ENCODE measurements at places on chromosomes 6 and 20.

DNA sequence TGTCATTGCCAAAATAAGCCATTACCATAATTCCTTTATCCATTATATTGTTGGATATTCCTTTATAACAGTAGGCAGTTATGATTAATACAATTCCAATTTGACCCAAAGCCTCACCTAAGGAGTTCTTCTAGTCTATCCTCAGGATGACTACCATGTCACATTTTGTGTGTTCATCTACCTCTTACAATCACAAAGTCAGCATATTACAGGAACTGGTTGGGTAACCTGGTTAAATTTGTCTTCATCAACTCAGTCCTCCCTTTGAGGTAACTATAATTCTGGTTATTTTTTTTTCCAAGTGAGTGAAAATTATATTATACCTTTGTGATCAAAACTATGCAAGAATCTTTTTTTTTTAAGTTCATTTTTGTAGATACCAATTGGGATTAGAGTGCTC is 540.5 kb downstream of the BTBD3 start:
- DNase-seq = no peak

DNA sequence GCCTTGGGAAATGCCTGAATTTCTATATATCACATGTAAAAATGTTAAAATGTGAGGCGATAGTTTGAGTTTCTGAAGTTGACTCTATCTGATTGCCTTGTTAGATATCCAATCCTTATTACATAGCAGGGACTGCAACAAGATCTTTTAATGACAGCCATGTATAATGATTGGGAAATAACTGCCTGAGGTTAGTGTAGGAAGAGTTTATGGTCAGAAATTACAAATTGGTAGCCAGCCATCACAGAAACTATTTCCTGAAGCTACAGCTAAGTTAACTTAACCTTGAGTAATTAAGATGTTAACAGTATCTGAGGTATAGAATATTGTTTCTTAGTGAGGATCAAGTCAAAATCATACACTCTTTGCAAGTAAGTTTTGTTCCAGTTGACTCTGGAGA is 41.0 kb downstream of the AKIRIN2 start:
- DNase-seq = no peak

DNA sequence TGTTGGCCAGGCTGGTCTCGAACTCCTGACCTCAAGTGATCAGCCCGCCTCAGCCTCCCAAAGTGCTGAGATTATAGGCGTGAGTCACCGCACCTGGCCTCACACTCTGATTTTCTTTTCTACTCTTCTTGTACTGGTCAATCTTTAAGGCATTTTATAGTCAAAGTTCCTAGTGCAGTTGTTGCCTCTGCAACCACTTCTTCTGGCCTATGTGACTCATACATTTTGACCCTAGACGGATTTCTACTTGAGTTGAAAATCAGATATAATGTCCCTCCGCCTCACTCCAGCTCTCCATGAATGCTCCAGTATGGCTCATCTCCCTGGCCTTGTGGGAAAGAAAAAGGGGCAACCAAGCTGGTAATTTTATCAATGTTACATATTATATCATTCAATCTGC is 42.4 kb downstream of the TNFRSF21 start:
- no peak for DNase-seq

- peak; percentile 91 for DNase-seq
These were observed 1.7 kb upstream of the TREM1 start for GRCh38 chr6:41288030-41288753.

DNA sequence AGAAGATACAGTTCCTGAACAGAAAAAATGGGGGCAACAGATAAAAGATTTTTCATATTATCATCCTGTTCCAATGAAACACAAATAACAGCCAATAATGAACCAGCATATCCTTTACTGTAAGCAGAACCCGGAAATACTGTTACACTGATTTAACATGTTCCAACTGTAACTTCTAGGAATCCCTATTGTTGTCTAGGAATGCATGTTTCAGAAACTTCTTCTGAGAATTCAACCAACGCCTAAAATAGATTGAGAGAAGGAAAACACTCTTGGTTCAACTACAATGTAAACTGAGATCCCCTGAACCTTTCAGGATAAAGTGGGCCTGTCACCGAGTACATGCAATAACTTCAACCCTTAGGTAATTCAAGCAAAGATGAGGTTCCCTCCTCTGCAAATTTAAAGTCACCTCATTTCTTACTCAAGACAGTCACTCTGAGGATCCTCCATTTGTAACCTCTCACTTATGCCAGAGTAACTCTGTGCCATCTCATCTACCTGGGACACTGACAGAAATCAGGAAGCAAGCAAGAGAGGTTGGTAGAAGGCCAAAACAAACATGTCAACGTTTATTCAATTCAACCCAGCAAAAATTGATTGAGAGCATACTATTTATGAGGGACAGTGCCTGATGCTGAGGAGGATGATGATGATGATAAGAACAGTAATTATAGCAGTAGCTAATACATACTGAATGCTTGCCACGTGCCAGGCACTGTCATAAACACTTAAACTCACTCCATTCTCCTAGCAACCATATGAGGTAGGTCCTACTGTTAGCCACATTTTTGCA is 14.1 kb downstream of the UBE3D start:
- DNase-seq = peak; percentile 34

GRCh38 chr20:63357921-63358905 is 2.9 kb downstream of the CHRNA4 start:
- DNase-seq = peak; percentile 95

- DNase-seq = no peak
These were observed 196.5 kb downstream of the ARHGAP18 start for GRCh38 chr6:129513471-129513870.

DNA sequence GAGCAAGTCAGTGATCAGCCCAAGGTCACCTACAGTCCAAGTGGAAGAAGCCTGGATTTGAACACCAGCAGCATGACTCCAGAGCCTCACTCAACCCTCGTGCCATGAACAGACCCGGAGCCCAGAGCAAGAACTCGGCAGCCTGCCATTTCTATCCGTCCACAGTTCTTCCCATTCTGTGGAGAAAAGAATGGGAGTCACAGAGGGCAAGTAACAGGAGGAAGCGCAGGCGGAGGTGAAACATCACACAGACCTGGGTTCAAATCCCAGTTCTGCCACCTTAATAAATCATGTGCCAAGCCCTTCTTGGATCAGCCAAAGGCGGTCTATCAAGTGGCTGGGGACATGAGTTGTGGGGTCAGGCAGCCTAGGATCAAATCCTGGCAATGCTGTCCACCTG is 4.3 kb downstream of the PREX1 start:
- no peak for DNase-seq

- no peak for DNase-seq
These were observed 47.2 kb downstream of the NOL4L start for GRCh38 chr20:32537657-32538525.

- no peak for DNase-seq
These were observed 36.4 kb upstream of the ENPP5 start for GRCh38 chr6:46207174-46207573.

- no peak for DNase-seq
These were observed 110.0 kb downstream of the GPX5 start for GRCh38 chr6:28635547-28636158.

GRCh38 chr20:48703511-48704219 is 124.1 kb downstream of the PREX1 start:
- no peak for DNase-seq

GRCh38 chr20:46807998-46808397 is 86.6 kb upstream of the EYA2 start:
- DNase-seq = no peak

- DNase-seq = peak; percentile 91
These were observed 179.3 kb downstream of the MTHFD1L start for GRCh38 chr6:151044465-151045441.

GRCh38 chr6:41697861-41698781 is 37.3 kb downstream of the TFEB start:
- DNase-seq = no peak

DNA sequence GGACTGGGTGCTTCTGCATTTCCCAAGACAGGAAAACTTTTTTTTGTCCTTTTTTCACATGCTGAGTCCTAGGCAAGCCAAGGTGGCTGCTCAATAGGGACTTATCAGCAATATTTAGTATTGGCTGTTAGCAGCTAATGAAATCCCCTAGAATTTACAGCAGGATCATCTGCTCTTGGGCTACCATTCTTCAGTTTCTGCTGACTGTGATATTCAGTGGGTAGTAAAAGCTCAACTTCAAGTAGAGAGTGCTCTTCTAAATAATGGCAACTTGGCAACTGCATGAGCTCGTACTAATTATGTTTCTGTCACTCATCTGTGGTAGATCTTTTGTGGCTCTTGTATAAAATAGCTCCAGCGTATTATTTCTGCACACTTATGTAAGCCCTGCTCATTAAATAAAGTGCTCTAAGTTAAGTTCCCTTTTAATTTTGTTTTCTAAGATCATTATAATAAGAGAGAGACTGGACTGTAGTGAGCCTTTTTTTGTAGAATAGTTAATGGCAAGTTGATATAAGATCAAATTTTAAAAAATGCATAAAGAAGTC is 110.3 kb downstream of the SLC35F1 start:
- no peak for DNase-seq

GRCh38 chr20:62644044-62644795 is 1.9 kb downstream of the SLCO4A1 start:
- no peak for DNase-seq

DNA sequence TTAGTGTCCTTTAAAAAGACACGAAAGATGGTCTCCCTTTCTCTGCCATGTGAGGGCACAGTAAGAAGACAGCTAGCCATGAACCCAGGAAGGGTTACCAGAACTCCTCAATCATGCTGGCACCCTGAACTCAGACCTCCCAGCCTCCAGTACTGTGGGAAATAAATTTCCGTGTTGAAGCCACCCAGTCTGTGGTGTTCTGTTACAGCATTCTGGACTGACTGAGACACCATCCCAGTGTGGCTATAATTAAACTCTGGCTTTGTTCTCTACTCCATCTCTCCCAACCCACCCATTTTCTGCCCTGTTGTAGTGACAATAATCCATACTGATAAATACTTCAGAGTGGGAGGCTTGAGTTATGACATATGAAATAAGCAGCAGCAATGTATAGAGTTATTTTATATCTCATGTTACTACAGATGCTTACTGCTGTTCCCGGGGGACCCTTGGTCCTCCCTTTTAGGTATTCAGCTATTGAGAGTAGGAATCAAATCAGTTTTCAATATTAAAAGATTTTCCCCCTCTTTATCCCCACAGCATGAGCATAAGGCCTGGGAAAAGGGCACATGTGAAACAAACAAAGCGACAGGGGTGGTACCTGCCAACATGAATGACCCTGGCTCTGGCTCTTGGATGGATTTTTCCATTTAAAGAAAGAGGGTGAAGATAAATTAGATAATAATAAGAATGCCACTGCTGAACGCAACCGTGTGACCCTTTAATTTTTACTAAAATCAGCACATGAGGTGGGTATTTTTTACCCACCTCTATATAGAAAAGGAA is 224.3 kb upstream of the SLC35B3 start:
- no peak for DNase-seq

- DNase-seq = no peak
These were observed 73.6 kb downstream of the RALGAPA2 start for GRCh38 chr20:20638878-20639277.

DNA sequence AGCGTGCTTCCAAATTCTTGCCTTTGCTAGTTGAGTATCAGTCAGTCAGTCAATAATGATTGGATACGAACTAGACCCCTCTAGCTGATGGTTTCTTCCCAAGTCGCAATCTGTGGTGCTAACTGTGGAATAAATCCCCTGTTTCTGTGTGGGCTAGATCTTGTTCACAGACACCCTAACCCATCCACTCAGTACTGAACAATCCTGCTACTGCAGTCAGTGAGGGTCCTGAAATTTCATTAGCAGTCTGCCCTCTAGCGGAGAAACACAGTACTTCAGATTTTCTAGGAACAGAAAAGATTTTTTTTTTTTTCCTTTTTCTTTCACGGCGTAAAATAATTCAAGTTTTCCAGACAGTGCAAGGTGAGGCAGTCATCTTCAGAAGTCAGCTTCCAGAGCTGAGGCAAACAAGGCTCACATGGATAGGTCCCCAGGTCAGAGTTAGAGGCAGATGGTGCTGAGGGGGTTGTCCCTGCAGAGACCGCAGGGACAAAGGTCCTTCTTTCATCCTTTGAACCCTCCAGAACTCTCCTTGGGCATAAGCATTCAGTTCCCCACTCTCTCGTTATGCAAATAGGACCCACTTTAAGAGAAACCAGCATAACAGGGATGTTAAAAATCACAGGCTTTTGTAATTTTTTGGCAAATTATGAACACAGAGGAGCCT is 119.6 kb downstream of the SCML4 start:
- DNase-seq = peak; percentile 35

DNA sequence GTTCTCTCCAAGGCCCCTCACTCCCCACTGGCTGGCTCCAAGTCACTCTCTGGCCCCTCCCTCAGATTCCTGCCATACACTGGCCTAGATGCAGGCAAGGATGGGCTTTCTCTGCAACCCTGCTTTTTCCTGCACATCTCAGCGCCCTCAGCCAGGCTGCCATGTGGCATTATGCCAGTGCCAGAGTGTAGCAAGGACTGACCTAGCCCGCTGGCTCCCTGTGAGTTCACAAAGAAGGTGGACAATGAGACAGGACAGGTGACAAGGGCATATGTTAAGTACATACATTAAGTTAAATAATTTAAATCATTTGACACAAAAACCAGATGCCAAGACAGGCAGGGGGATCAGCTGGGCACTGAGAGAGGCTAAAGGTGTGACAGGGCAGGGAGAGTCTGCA is 394.6 kb downstream of the ZFAND3 start:
- no peak for DNase-seq

DNA sequence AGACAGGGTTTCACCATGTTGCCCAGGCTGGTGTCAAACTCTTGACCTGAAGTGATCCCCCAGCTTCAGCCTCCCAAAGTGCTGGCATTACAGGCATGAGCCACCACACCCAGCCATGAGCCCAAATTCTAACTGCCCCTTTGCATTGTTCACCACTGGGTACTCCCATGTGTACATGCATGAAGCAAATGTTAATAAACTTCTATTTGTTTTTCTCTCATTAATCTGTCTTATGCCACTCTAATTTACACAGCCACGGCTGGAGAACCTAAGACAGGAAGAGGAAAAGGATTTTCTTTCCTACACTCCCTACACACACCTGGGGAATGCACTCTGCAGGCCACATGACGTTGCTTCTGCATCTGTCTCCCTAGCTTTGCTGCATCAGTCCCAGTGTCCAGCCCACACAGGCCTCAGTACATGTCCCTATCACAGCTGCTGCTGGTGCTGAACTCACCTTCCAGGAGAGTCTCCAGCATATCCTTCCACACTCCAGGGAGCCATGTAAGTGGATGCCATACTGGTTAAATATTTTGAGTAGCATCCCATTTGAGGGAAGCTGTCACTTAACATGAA is 13.3 kb downstream of the OR2H2 start:
- DNase-seq = no peak

DNA sequence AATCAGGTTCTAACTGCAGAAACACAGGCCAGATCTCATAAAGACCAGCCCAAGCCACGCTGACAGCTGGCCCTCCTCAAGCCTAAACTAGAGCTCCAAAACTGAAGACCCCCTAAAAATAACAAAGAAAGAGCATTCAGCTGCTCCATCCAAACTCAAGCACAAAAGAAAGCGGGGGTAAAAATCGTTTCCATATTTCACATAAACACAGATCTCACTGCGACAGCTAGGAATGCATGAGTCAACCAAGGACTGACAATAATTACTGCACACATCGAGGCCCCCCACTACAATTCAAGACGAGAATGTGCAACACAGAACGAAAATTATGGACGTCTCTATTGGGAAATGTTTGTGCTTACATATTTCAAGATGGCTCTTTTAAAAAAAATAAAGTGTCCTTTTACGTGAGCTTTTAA is 31.1 kb downstream of the CNKSR3 start:
- no peak for DNase-seq

- no peak for DNase-seq
These were observed 622 bp downstream of the GPANK1 start for GRCh38 chr6:31663961-31664789.

- peak; percentile 9 for DNase-seq
These were observed 48.4 kb upstream of the CDYL start for GRCh38 chr6:4727671-4728435.

- DNase-seq = no peak
These were observed 36.9 kb downstream of the CCN2 start for GRCh38 chr6:131914234-131914633.
